NCI-H1930 (cell line): ENCODE measurements at places on chromosomes 7 and 10.

GRCh38 chr7:25964483-25964991, 187.5 kb upstream of the NFE2L3 start:
- DNase-seq = no peak

- peak; percentile 12 for DNase-seq
These were observed 29.2 kb downstream of the TFAM start for GRCh38 chr10:58414270-58415041.

- DNase-seq = no peak
These were observed 130.3 kb upstream of the CHST15 start for GRCh38 chr10:124223711-124224085.

GRCh38 chr7:151342811-151343210, 1.2 kb downstream of the NUB1 start:
- DNase-seq = no peak

DNA sequence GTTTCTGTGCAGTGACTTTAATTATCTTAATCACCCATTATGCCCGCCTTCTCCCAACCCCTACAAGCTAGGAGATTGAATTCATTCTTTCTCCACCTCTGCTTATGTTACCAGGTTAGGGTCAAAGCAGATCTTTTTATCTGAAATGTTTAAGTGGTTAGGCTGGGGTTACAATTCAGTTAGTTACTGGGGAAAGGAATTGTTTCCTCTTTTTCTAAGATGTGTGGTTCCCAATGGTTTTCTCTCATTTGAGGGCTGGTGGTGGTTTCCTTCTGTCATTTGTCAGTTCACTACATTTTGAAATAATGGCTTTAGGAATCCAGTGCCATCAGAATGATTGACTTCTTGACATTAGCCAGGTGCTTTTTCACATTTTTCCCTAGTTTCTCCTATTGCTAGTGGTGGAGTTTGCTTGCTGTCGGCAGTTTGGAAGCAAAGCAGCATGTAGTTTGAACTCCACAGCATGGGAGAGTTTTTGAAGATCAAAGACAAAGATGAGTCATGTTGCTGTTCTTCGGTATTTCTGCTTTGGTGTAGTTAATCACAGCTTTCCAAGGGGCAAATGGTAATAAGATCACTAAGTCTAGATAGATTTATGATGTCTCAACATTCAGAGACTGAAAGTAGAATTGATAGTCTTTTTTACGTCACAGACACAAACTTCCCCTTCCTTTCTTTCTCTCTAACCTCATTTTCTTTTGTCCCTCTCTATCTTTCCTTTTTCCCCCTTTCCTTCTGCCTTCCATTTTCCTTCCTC, 168.2 kb downstream of the SND1 start:
- DNase-seq = no peak

GRCh38 chr10:43196131-43196980, 58.1 kb downstream of the CSGALNACT2 start:
- DNase-seq = no peak

GRCh38 chr7:91098566-91098965, 165.7 kb upstream of the FZD1 start:
- no peak for DNase-seq

DNA sequence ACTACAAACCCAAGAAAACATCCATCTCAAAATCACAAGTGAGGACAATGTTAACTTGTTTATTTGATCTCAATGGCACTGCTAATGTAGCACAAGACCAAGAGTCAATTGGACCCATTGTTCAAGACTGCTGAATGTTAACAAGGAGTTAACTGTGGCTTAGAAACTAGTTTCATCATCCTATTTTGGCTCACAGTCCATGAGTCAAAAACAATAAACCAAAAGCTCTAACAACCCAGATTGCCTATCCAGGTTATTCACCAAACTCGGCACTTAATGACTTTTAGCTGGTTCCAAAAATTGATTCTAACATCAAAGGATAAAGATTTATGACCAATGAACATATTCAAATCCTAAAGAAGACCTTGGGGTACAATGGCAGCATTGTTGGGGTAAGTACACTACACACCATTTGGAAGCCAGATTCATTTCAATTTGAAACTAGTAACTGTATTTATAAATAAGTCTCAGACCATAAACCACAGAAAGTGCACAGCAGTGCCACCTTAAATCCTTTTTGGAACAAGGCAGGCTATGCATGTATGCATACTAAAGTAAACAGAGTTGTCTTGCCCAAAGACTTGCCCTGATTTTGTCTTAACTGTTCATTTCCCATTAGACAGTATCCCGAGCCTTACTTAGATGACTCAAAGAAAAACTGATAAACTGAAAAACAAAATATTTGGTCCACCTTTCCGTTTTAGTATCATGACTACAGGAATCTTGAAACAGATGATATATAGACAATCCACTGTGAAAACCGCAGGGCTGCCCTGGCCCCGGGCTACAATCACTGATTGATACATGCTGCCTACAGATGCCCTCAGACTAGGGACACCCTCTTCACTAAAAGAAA, 84.5 kb downstream of the SRPK2 start:
- DNase-seq = peak; percentile 77

GRCh38 chr10:5818894-5819293, 5.7 kb upstream of the GDI2 start:
- DNase-seq = no peak

- DNase-seq = no peak
These were observed 189.9 kb downstream of the PLPP4 start for GRCh38 chr10:120646738-120647456.

DNA sequence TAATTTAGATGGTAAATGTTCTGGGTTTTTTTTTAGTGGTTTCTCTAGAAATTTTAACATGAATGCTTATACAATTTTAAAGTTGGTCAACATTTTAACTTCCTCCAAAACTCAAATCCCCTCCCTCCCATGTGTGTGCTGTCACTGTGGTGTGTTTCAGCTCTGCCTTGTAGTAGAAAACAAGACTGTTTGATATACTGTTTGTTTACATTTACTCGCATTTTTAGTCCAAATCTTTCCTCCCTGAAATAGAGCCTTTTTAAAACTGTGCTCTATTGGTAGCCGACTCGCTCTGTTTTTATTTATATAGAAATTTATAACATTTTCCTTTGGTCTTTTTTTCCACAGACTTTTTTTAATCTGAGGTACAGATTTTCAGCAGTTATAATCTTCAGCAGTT, 19.3 kb downstream of the PROSER2 start:
- DNase-seq = no peak

GRCh38 chr10:94042834-94043175, 49.1 kb downstream of the PLCE1 start:
- no peak for DNase-seq

- DNase-seq = no peak
These were observed 475.4 kb upstream of the IGFBP3 start for GRCh38 chr7:46396481-46396880.

DNA sequence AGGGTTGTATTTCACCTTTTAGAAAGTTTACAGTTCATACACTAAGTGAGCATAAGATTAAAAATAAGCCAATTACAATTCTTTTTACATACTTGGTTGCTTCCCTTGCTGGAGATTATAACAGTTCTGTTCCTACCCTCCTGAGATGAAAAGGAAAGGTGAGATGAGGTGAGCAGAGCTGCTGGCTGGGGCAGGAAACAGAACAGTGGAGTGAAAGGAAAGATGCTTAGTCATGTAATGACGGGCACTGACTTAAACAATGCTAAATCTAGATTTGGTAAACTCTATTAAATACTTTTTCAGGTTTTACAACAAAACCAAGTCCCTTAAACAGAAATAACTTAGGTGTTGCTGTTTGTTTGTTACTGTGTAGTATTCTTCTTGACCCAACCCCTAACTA, 19.9 kb upstream of the ZEB1 start:
- DNase-seq = no peak

DNA sequence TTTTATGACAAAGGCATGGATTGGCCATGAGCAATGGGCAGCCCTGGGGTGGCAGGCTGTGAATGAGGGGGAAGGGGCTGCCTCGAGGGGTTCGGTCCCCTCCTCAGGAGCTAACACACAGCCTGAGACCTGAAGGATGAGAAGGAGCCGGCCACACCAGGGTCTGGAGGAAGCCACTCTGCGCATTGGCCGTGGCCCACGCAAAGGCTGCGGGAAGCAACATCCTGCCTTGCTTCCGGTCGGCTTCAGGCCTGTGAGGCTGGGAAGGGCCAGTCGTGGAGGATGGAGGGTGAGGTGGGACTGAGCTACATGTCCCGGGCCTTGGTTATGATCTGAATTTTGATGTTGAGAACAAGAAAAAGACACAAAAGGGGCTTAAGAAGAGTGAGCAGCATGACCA, 49.4 kb downstream of the RGS10 start:
- no peak for DNase-seq

DNA sequence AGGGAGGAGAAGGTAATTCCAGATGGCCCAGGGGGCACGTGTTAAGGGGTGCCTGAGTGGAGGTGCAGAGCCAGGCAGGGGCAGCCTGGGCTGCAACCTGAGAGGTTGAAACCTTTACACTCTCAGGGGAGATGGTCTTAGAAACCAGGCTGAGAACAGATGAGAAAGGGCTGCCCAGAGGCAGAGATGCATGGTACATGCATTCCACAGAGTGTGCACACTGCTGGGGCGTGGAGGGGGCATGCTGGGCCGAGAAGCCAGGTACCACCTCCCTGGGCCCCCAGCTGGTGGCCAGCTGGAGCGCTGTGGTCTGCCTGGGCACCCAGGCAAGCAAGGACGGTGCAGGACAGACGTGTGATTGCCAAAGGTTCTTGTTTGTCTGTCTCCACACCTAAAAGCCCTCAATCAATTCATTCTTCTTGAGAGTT, 14.1 kb upstream of the CSGALNACT2 start:
- DNase-seq = no peak

DNA sequence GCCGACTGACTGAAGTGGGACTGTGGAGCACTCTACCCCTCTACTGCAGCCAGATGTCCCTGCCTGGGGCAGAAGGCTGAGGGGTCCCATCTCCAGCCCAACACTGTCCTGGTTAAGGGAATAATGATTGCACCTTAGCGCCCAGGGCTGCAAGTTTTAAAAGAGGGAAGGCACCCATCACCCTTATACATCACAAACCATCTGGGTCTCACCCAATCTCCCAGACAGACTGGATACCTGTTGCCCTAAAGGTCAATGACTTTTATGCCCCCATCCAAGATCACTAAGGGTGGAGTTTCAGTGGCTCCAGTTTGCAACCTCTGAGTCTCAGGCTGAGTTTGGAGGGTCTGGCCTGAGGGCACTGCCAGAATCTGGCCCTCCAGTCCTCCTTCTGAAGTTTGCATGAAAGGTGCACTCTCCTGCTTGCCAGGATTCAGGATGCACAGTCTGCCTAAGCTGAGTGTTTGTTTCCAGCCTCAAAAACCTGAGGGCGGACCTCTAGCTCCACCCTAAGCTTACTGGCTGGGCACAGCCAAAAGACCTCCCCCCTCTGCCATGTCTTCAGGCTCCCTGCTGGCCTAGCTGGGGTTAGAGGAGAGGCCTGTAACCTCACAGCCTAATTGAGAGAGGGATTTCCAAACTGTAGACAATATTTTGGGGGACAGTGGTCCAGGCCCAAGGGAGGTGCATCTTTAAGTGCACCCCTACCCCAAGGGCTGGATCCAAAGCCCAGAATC, 2.5 kb upstream of the EMX2 start:
- no peak for DNase-seq

GRCh38 chr7:4209126-4209525, 473.0 kb upstream of the FOXK1 start:
- DNase-seq = no peak

DNA sequence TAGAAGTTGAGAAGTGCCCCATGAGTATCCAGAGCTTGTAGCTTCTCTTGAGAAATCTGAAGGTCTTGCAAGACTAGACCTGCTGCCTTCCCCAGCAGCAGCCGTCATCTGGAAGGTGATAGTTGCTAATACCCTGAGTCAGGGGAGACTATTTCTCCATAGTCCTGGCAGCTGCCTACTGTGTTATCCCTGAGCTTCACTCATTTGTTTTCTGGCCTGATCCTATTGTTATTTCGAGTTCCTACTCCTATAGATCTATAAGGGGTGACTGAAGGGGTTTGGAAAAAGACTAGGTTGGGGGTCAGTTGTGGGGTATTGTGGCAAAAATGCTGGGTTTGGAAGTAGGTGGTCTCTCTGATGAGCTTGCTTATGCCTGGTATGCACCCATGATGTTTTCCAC, 297.8 kb downstream of the CNTNAP2 start:
- no peak for DNase-seq

DNA sequence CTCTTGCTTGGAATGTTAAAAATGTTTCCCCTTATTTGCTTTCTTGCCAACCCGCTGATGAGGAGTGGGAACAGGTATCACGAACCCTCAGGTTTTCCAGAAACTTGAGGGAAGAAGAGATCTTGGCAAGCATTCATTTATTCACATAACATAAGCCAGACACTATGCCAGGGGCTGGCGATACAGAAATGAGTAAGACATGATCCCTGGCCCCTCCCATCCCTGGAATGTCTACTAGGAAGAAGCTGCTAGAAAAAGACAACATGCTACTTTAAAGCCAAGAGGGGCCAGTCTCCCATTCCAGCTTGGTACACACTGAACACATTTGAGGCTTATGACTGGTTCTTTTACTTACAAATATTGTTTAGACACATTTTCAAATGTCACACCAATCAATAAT, 26.4 kb downstream of the SLC35B4 start:
- no peak for DNase-seq

GRCh38 chr10:95792874-95793285, 36.9 kb downstream of the ENTPD1 start:
- no peak for DNase-seq

- no peak for DNase-seq
These were observed 292.3 kb downstream of the SORCS1 start for GRCh38 chr10:106872176-106872575.
